Umbilical cord (tissue), 2 donors: ENCODE measurements at places on chromosomes 16 and 17.

DNA sequence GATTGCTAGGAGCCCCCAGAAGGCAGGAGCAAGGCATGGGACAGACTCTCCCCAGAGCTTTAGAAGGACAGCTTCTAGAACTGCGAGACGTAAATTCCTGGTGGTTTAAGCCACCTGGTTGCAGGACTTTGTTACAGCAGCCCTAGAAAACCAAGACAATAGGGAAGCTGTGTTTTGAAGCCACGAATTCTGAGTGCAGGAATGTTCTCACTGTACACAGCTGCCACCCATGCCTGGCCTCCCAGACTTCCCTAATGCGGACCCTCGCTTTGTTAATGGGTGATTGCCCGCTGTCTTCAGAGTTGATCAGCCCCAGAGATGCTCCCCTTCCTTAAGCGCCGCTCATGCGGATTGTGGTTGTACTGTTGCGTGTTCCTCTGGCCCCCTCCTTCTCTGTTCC, 177.1 kb downstream of the MSI2 start:
- DNase-seq = no peak

DNA sequence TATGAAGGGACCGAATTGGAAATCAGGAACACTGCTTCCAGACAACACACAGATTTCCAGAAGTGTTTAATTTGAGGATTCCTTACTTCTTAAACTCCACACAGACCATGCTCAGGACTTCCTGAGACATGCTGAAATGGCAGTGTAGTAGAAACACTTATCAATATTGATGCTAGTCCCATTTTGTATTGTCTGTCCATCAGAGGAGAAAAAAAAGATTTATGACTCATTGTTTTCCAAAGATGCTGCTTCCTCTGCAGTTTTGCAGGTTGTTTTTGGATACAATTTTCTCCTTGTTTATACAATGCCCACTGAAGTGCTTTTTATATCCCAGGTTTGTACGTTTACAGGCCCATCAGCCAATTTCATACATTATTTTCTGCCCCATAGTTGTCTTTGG, 68.3 kb upstream of the TANC2 start:
- no peak for DNase-seq

GRCh38 chr17:13727441-13728171, 125.9 kb upstream of the HS3ST3A1 start:
- DNase-seq = no peak

- peak; percentile 49 for DNase-seq
Measured at GRCh38 chr17:63405741-63406261, 40.3 kb downstream of the CYB561 start.

GRCh38 chr16:85330694-85331188, 218.5 kb upstream of the CIBAR2 start:
- DNase-seq = peak; percentile 86

- DNase-seq = peak; percentile 66
Measured at GRCh38 chr16:4316864-4317531, 1.1 kb downstream of the GLIS2 start.

GRCh38 chr17:17565471-17566339, 25.8 kb downstream of the PEMT start:
- DNase-seq = peak; percentile 64
